ENCODE measurements at places on chromosomes 12 and 14.

- DNase-seq, result no peak
Observed at GRCh38 chr12:57620245-57620935, 9.2 kb downstream of the ARHGEF25 start.

DNA sequence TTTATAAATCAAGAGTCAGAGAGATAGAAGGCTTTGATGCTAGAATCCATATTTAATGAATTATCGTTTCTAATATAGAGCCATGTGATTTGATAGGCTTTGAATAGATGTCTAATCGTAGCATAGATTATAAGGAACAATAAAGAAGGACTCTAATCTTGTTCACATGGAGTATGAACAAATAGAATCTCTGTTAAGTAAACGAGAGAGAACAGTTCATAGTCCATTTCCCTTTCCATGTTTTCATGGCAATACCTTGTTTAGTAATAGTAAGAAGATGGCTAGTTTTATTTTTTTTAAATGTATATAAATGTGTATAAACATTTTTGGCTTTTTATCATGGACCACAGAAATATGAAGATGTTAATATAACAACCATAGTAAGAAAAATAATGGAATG lies 32.3 kb upstream of the RAD51AP1 start:
- DNase-seq, result no peak

- DNase-seq, result no peak
Observed at GRCh38 chr12:51910691-51911090, 3.4 kb downstream of the ACVRL1 start.

GRCh38 chr12:16523951-16524331 lies 82.0 kb downstream of the LMO3 start:
- DNase-seq, result no peak

DNA sequence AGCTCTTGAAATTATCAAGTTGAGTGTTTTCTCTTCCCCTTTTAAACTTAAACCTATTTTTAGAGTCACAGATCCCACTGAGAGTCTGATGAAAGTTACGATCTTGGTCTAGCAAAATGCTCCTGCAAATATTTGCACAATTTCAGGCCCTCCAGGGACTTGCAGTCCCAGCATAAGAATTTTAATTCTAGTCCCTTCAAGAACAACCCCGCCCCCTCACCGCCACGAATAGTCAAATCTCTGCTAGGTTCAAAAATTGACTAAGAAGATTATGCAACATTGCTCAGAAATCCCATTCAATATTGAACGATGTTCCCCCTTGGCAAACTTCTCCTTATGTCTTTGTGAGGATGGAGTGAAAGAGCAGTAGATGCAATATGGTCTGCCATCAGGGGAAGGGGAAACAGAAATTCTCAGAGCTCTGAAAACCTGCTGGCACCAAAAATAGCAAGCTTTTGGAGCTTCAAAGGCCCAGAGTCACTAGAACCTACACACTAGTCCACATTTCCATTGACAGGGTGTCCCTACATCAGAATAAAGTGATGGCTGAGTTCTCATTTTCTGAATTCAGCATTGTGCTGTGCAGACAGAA lies 127.5 kb upstream of the CCDC175 start:
- no peak for DNase-seq

DNA sequence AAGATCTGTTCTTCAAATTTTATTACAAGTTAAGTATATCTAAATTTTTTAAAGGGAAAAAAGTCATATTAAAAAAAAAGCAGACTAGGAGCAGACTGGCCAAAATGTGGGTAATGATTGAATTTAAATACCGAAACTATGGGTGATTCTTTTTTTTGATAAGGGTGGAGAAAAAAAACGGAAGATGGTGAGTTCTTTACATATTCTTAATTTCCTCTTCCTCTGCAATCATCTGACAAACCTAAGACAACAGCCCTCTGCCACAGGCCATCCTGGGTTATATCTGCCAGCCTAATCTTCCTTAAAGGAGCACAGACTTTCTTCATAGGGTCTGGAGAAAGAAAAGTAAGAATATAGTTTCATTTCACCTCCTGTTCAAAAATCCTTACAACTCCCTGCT lies 108.0 kb downstream of the PPP2R5E start:
- no peak for DNase-seq

DNA sequence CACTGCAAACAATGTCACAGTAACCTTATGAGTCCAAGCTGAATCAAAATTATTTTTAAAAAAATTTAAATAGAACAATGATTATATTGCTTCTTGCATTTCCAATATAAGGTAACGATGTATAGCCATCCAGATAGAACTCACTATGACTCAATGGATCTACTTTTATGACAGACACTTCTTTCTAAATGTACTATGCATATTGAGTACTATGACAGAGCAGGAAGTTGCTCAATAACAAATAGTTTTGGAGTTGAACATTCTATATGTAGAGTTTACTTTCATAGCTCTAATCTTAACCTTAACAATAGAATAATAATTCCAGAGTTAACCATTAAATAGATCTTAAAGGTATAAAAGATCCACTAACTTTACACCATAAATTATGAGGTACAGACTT lies 46.7 kb upstream of the ALG10B start:
- DNase-seq, result no peak

GRCh38 chr12:73798523-73798922 lies 739.1 kb upstream of the ATXN7L3B start:
- DNase-seq, result no peak

DNA sequence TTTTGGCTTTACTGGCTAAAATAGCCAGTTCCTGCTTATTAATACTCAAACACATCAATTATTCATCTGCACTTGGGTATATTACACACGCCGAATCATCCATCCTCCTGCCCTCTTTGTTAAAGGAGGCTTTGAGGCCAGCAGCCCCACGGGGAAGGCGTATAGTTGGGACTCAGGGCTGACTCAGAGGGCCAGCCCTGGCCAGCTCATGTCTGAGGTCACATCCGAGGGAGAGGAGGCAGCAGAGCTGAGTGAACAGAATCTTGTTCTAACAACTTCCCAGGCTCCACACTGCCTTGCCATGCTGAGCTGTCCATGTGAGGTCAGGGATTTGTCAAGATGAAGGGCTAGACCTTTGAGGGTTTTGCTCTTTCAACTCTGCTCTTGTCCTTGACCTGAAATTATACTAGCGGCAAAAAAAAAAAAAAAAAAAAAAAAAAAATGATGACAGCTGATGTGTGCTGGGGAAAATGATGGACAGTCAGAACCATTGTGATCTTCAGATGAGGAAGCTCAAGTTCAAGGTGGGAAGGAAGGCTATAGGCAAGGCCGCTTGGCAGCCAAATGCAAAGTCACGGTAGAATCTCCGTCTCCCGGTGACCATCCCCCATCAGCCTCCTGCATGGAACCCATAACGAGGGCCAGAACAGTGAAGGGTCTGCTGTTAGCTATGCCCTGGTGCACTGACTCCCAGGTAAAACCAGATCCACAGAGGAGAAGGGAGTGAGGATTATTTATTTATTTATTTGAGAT lies 12.5 kb upstream of the MARK3 start:
- DNase-seq, result peak; percentile 32

DNA sequence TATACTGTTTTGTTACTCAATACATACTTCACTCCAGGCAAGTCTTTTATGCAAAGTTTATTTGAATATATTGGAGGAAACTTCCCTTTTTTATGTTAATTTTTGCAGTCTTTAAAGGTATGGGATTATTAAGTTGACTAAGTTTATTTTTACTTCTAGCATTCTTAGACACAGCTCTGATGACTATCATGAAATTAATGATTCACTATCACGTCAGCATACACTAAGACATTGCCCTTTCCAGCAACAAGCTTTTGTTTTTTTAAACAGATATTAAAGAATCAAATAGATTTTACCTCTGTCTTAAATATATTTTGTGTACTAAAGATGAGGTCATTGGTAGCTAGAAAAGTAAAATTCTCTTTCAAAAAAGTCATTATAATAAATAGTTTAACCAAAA lies 52.1 kb downstream of the DERA start:
- DNase-seq, result no peak

DNA sequence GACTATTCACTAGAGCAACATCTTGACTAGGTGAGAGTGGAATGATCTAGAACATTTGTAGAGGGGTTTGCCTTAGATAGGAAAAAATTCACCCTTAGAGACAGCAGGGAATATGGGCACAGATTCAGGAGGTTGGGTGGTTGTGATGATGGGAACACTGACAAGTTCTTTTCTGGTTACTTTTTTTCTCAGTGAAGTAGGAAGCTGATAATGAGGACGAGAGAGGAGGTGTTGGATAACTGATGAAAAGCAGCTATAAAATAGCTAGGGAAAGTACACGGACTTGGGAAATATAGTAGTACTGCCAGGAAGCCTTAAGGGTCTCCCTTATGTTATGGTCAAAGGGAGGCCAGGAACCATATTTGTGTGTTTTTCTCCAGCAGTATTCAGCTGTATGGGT lies 250.5 kb downstream of the SSPN start:
- DNase-seq, result no peak

DNA sequence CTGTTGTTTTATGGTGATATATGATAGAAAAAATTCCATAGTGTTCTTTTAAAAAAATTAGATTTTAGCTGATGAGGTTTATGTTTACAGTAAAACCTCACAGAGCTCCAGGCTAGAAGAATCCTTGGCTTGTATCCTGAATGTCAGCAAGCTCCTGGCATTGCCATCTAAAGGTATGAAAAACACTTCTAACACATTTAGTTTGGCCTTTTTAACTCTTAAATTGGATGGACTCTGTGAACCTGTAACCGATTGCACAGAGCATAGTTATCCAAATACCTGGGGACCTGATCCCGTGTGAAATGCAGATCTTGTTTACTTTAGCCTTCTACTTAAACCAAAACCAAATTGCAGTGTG lies 241.1 kb upstream of the DCN start:
- DNase-seq, result no peak

- DNase-seq, result no peak
Observed at GRCh38 chr12:43222796-43223195, 329.2 kb downstream of the ADAMTS20 start.

DNA sequence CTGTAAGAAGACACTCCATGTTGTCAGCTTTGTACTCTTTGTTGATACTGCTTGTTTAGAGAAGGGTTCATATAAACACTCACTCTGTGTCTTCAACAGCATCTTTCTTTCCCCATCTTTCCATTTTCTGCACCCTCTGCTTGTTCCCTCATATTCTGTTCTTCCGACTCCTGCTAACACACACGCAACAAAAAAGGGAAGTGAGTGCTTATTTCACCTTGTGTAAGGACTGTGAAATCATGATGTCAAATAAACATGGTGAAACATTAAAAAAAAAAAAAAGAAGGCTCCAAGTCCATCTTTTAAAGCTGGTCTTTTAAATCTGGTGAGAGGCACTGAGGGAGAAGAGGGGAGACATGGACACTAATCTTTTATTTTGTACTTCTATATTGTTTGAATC lies 145.4 kb downstream of the RPAP3 start:
- no peak for DNase-seq

DNA sequence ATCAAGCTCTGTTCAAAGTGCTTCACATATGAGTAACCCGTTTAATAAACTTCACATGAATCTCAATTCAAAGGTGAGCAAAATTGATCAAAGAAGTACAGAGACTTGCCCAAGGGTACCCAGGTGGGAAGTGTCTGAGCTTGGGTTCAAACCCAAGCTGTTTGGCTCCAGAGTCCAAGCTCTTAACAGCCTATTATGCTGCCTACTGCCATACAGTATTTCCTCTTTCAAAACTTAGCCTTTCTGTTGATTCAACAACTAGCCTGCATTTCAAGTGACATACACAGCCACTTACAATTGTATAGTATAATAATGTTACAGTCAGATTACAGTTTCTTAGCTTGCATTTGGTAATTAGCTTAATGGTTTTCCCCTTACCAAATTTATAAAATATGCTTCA lies 29.7 kb downstream of the FRMD6 start:
- DNase-seq, result no peak

DNA sequence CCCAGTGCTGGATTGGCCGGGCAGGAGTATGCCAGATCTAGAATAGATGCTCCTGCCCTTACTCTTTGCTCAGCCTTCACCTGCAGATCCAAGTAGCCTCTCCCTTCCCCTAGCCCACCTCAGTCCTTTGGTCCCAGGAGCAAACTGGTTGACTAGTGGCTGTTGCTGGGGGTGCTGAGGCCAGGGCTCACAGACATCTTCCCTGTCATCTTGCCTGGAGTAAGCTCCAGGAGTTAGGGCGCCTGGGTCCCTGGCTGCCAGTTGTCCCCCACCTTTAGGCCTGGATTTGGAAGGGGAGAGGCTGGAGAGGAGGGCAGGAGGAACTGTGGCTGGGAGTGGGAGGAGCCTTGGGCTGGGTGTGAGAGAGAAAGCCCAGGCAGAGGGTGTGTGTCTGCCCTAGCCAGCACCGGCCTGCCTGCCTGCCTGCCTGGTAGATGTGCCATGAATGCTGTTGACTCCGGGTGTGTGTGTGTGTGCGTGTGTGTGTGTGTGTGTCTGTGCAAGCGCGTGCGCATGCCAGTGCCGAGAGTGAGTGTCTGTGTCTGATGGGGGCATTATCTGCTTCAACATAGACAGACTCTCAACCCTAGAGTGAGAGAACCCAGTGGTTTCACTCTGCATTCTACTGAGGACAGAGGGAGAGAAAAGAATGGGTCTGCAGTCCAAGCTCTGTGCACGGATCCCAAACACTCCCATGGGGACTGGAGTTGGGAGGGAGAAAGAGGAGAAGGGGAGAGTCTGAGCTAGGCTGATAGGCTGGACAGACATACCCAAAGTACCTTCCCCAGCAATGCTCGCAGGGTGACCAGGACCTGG lies 845 bp upstream of the RARG start:
- peak; percentile 25 for DNase-seq

- DNase-seq, result no peak
Observed at GRCh38 chr12:121279071-121279375, 17.5 kb downstream of the CAMKK2 start.

GRCh38 chr12:28937196-28937595 lies 211.9 kb upstream of the FAR2 start:
- DNase-seq, result no peak

- DNase-seq, result no peak
Observed at GRCh38 chr14:47917344-47917954, 242.0 kb upstream of the MDGA2 start.

DNA sequence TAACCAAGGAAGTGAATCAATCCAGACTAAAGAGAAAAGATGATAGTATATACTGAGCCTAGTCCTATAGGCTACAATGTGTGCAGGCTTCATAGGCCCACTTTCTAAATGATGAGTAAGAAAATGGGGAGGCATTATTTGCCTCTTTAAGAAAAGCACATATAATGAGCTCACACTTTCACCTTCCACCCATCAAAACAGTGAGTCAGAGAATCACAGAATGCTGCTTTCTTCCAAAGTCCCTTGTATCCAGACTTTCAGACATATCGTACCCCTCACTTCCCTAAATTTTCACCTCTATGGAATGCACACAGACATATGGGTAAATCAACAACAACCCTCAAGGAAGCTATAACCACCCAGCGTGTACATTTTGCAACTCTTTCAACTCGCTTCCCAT lies 286.4 kb upstream of the PRKD1 start:
- no peak for DNase-seq

DNA sequence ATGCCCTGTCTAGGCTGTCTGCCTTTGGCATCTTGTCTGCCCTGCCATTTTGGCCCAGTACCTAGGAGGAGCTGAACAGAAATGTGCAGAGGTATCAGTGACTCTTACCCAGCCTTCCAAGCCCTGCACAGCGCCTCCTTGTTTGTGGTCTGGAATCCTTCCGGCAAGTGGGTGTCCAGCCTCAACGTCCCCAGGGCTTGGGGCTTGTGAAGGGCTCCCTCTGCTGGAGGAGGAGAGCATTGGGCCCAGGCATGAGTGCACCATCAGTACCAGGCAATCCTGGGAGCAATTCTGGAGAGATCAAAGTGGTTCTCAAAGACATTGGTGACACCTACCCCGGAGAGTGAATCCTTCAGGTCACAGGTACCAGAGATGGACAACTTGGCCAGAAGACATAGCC lies 2.4 kb upstream of the TCL1B start:
- DNase-seq, result no peak

GRCh38 chr12:26317942-26318575 lies 122.7 kb downstream of the SSPN start:
- no peak for DNase-seq
